ENCODE measurements at places on chromosomes 12 and 14.

DNA sequence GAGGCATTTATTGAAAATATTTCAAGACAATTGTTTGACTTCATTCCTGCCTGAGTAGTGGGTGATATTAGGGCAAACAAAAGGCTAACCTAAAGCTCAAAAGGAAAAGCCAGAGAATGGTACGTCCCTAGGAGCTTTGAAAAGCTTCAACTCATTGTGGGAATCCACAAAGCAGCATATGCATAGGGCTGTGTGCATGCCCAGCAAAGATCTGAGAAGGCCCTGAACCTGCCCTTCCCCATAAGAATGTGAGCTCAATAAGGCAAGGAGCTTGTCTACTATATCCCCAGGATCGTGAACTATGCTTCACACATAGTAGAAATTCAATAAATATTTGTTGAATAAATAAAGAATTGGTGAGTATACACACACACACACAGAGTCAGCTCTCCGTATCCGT lies 19.1 kb upstream of the RAD52 start:
- DNase-seq, result no peak

DNA sequence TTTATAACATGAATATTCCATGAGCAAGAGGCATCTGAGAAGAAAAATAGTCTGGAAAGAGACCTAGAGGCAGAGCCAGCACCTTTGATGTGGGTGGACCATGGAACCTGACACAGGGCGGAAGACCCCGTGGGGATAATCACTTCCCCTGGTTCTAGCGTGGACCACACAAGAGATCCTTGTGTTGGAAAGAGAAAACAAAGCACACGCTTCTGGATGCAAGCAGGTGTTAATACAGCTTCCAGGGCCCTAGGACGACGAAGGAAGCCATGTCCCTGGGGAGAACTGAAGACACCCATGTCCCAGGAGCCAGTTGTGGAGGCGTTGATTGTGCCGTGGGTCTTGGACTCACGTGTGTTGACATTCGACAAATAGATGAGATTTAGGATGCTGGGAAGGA lies 102.9 kb downstream of the ADGRD1 start:
- DNase-seq, result no peak

DNA sequence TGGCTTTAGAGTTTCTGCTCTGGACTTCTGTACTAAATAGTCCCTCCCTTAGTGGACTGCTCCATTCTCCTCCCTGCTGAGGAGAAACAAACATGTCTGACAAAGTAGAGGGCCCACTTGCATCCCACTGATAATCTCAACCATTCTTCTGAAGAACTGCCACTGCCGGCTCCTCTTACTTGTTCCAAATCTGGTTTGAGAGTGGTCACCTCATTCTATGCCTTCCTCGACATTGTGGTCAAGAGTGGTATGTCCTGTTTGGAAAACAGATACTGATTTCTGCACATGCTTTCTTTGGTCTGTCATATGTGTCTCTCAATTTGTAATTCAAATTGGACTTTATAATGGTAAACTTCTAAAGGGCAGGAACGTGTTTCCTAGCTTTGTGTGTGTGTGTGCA lies 36.3 kb upstream of the PLEKHA5 start:
- DNase-seq, result no peak

DNA sequence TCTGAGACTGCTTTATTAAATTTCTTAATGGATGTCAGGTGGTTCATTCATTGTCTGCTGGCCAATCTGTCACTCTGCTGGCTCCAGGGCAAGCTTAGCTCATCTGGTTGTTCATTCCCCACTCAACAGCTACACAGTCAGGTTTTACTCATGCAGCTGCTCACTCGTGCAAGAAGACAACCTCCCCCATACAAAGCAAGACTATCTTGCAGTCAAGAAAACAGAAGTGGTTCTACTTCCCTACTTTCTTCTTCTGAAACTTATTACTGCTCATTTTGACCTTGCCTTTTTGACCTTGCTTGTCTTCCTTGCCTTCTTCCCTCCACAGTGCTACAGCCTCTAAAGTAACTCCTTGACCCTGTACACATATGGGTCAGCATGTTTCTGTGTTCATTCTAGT lies 277.9 kb downstream of the SSPN start:
- no peak for DNase-seq

GRCh38 chr14:60862283-60862682 lies 118.6 kb downstream of the TRMT5 start:
- no peak for DNase-seq

DNA sequence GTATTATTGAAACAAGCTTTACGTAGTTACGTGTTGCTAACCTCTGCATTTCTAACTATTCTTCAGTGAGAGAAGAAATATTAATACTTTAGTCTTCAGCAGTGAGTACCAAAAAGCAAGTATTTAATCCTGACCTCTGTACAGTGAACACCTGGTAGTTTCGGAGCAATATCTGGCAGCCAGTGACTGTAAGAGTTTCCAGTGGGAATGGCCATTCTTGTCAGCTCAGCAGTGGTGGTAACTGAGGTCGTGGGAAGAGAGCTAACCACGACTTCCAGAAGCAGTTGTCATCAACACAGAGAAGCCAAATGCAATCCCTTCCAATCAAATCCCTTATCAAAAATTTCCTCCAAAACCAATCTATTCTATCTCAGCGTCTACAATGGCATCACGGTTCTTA lies 1500.2 kb upstream of the FLRT2 start:
- DNase-seq, result no peak

DNA sequence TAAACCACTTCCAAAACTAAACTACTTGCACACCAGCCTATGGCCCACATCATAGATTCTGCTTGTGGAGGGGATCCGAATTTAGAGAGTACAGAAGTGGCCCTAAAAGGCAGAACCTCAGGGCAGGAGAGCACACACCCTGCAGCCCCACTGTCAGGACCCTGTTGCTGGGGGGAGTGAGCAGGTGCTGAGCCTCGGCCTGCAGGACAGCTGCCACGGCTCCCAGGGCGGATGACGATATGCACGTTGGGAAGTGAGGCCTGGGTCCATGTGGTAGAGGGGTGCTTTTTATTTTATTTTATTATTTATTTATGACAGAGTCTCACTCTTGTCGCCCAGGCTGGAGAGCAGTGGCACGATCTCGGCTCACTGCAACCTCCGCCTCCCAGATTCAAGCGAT lies 73.5 kb downstream of the TNFAIP2 start:
- DNase-seq, result no peak

GRCh38 chr12:121894633-121895032 lies 6.0 kb downstream of the PSMD9 start:
- no peak for DNase-seq

- DNase-seq, result no peak
Observed at GRCh38 chr12:18895540-18895939, 157.6 kb downstream of the CAPZA3 start.

DNA sequence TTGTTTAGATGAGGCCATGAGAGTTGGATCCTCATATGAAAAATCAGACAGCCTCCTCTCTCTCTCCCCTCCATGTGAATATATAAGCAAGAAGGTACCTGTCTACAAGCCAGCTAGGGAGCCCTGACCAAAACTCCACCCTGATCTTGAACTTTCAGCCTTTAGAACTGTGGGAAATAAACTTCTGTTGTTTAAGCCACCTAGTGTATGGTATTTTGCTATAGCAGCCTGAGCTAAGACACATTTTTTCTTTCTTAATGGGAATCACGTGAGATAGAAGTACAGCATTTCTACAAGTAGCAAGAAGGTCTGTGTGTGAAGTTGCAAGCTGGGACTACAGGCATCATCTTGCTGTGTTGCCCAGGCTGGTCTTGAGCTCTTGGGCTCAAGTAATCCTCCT lies 16.3 kb upstream of the ABHD12B start:
- no peak for DNase-seq

GRCh38 chr12:118311666-118312065 lies 61.0 kb downstream of the TAOK3 start:
- no peak for DNase-seq

DNA sequence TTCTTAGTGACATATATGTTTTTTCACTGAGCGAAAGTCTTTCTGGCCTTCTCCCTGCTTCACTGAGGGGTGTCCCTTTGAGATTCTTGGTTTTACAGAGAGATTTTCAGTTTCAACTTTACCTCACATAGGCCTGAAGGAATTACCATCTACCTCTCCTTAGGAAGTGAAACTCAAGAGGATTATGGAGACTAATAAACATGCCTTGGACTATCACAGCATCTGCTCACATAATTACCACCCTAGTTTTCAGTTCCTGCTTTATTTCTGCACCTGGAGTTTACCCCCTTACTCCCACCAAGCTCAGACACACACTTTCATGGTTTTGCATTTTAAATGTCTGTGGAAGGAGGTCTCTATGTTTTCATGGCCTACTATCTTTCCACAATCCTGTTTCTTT lies 118.3 kb upstream of the SCAF11 start:
- no peak for DNase-seq

DNA sequence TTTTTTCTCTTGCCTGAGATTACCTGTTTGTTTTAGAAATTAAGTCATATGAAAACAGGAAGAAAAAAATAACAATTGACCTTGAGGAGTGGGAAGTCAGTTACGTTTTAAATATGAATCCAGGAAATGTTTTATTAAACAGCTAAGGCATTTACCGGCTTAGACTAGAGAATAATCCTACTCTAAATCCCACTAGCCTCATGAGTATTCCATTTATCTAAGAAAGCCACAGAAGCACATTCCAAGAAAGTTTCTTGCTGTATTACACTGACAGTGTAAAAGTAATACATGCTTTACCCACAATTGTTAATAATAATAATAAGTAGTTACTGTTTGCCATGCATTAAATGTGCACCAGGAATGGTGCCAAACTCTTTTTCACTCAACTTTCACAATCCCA lies 90.9 kb downstream of the BMP4 start:
- DNase-seq, result no peak

GRCh38 chr12:58919231-58920101 lies 838 bp downstream of the LRIG3 start:
- DNase-seq, result peak; percentile 17

DNA sequence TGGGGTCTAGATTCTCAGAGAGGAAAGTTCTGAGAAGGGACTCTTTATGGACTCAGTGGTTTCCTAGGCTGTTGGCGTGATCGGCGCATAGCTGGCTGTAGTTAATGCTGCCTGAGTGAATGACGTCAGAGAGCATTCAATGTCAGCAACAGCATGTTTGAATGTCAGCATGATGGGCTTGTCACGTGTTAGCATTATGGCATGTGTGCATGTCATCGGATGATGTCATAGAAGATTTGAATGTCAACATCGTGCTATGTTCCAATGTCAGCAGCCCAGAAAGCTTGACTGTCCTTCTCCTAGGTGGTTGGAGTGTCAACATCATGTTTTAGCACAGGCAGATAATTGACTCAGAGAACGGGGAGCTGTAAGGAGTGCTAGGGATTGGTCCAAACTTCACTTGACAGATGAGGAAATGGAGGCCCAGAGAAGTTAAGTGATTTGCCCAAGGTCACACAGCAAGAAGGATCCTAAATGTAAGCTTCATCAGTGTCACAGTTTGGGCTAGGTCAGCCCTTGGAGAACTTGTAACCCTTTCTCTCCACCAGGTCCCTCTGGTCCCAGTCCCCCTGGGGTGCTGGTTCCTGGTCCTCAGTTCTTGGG lies 45.5 kb downstream of the MVK start:
- DNase-seq, result no peak

GRCh38 chr14:55850825-55851241 lies 267.4 kb upstream of the PELI2 start:
- DNase-seq, result no peak

DNA sequence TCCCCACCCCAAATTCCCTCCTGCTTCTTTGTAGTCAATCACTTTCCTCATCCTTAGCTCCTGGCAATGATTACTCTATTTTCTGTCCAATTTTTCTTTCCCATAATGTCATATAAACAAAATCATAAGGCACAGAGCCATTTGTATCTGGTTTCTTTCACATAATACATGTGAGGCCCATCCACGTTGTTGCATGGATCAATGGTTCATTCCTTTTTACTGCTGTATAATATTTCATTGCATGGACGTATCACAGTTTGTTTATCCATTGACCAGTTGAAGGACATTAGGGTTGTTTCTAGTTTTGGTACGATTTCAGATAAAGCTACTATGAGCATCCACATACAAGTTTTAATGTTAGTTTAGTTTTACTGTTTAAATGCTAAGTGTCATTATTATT lies 13.7 kb upstream of the MED13L start:
- DNase-seq, result no peak

- DNase-seq, result no peak
Observed at GRCh38 chr12:131309700-131310099, 356.0 kb downstream of the ADGRD1 start.

DNA sequence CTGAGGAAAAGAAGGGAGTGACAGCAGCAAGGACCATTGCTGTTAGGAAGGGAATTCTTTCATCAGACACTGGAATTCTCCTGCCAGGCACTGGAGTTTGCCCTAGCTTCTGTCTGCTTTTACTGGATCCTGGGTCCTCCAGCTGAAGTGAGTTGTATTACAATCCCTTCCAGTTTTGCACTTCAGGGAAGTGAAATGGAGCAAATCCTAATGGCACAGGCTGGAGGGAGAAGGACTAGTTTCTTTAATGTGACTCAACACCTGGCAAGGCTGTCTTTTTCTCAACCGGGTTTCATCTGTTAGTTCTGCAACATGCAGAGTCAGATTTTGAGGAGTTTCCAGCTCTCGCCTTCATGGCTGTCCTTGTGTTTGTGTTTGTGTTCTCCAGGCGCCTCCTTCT lies 45.8 kb downstream of the ETV6 start:
- no peak for DNase-seq

GRCh38 chr14:70283156-70283555 lies 76.3 kb downstream of the COX16 start:
- no peak for DNase-seq

DNA sequence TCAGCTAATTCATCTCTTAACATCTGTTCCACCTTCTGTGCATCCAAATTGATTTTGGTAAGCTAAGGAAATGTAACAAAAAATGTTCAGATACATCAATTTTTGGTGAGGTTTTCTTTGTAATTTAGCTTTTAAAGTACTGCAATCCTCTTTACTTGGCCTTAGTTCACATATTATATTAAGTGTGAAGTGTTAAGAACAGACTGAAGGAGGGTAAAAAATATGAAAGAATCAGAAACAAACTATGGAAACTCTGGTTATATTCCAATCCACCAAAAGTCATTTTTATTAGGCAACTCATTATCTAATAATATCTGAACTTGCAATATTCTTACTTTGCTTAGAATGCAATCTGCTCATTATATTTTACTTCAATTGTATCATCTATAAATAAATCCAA lies 49.1 kb downstream of the CEP290 start:
- DNase-seq, result no peak

DNA sequence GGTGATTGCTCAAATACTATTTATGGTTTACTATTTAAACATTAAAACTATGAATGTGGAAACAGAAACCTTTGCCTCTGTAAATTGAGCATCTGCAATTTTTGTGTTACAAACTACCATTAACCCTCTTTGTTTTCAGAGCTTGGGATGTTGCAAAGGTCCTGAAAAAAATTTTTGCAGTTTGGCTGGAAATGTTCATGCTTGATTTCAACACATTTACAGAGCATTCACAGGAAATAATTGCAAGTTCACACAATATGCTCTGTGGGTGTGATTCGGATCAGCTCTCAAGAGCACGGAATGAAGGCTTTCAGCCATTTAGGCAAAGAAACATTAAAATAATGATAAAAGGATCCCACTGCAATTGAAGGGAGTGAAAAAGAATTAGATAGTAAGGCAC lies 232.9 kb downstream of the ATP23 start:
- no peak for DNase-seq

All from endothelial cell (in vitro differentiated cells).